Activated CD4-positive, alpha-beta memory T cell treated with anti-CD3 and anti-CD28 coated beads, Interleukin-2, amount 10 ng/mL, durations not matched to agents 7 days and 5 days (primary cell): ENCODE measurements at places on chromosomes 6 and 20.

- DNase-seq, result no peak
Measured at GRCh38 chr6:7241709-7242645, 71.0 kb downstream of the SSR1 start.

DNA sequence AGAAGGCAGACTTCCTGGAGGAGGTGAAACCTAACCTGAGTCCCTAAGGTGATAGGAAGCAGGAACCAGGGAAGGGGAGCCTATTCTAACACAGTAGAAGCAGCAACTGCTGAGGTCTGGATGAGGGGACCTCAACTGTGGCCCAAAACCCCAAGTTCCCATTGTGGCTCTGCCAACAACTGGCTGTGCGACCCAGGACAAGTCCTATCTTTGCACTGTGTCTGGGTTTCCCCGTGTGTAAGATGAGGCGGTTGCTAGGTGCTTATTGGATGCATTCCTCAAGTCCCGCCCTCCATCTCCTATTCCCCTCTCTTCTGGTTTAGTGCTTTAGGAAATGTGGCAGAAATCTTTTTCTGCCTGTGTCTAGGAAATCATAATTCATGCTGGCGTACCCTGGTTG is 52.2 kb upstream of the TTPAL start:
- no peak for DNase-seq

- no peak for DNase-seq
Measured at GRCh38 chr6:12806796-12807195, 90.2 kb downstream of the PHACTR1 start.

DNA sequence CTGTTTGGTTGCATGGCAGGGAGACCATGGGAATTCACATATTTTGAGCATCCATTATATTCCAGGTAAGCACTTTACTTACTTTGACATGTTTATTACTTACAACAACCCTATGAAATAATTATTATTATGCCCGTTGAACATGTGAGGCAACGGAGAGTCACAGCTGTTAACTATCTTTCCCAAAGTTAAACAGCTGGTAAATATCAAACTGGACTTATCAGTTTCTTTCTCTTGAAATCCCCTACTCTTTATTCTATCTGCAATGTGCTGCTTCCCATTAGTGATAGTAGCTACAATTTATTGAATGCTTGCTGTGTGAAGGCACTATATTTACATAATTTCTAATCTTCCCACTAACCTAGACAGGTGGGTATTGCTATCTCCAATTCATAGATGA is 847.7 kb upstream of the MAP3K7 start:
- no peak for DNase-seq

DNA sequence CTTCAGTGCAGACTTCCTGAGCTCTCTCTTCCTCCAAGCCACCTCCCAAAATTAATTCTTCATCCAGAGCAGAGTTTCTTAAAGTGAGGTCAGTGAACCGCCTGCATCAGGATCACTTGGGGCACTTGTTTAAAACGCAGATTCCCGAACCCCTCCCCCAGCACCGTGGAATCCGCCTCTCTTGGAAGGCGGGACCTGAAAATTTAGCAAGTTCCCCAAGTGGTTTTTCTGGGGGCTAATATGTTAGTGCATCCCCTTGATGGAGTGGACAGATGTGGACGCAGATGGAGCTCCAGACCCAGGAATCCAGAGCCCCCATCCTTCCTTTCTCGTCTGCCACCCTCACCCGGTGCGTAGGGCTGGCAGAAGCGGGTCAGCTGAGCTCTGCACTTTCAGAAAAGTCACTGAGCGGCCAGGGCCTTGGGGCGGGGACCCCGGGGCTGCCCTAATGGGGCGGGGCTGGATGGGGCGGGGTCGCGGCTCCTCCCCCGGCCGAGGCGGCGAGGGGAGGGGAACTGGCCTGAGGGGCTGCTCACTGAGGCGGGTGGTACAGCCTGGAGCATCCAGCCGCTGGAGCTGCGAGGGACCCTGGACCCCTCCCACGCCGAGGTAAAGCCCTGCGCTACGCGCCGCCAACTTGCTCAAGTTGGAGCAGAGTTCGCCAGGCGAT is at the start of the genes DEFB124 and REM1:
Gene DEFB124 (minus strand): TSS at position 370 of the 670 bp plus-strand sequence. CDS start 2,114 bp downstream, outside the sequence.
Gene REM1 (plus strand): TSS at position 531 of the 670 bp plus-strand sequence. CDS start 1,158 bp downstream, outside the sequence.
- DNase-seq, result no peak

- DNase-seq, result no peak
Measured at GRCh38 chr6:56004426-56004825, 129.0 kb upstream of the BMP5 start.

DNA sequence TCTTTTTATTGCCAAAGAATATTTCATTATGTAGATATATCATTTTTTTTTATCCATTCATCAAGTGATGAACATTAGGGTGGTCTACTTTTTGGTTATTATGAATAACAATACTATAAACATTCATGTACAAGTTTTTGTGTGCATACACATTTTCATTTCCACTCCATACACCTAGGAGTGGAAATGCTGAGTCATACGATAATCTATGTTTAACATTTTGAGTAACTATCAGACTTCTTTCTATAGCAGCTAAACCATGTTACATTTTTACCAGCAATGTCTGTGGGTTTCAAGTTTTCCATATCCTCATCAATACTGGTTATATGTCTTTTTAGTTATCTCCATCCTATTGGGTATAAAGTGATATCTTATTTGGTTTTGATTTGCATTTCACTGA is 65.7 kb downstream of the PRSS35 start:
- DNase-seq, result no peak

DNA sequence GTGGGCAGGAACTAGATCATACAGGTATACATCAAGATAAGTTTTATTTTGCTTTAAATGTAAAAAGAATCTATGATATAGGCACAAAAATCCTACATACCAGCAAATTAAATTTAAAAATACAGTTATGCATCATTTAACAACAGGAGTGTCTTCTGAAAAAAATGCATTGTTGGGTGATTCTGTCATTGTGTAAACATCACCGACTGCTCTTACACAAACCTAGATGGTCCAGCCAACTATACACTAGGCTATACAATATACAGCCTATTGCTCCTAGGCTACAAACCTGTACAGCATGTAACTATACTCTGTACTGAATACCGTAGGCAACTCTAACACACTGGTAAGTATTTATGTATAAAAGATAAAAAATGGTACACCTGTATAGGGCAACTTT is 139.4 kb downstream of the RNGTT start:
- DNase-seq, result no peak

GRCh38 chr6:45086360-45087084 is 241.6 kb upstream of the RUNX2 start:
- no peak for DNase-seq

DNA sequence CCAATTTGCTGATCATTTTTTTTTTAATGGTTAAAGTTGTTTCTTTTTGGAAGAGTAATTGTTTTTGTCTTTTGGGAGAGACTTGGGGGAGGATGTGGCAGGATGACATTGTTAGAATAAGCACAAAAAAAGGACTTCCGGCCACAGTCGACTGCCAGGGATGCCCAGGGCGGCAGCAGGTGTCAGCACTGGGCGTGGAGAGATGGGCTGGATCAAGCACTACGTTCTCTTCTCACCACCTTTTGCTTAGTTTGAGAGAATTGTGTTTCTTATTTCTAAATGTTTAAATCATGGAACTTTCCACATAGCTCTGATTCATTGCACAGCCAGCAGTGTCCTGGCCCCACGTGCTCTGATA is 104.6 kb upstream of the FRMD1 start:
- DNase-seq, result no peak

- no peak for DNase-seq
Measured at GRCh38 chr6:5747379-5747778, 259.3 kb downstream of the NRN1 start.

- no peak for DNase-seq
Measured at GRCh38 chr6:110563711-110564110, 87.3 kb upstream of the SLC22A16 start.

GRCh38 chr20:58523072-58523970 is 8.1 kb upstream of the APCDD1L start:
- no peak for DNase-seq

- DNase-seq, result no peak
Measured at GRCh38 chr6:148112851-148113319, 229.8 kb upstream of the SASH1 start.

DNA sequence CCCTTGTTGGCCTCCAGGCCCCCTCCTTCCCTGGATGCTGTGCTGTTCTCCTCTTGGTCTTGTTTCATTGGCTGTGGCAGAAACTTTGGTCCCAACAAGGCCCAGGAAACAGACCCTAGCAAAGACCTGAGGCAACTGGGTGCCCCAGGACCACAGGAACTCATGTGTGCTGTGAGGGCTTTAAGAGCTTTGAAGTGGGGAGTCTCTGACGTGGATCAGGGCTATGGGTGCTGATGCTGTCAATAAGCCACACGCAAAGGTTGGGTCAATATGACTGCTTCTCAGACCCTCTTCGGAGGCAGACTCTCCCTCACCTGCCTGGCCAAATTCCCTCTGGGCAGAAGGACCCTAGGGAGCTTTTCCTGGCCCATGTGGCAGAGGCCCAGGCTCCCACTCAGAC is 91.5 kb upstream of the MLN start:
- DNase-seq, result peak; percentile 47

DNA sequence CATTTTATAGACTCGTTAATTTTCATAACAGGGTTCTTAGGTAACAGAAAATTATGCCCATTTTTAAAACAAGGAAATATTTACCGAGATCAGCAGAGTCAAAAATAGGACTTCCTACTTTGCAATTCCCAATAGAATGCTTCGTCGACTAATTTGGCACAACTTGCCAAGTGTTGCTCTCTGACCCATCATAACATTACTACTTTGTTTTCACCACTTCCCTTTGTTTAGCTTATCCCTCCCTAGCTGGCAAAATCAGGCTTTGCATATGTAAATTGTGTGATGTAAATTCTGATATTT is 914 bp upstream of the RANBP9 start:
- no peak for DNase-seq

DNA sequence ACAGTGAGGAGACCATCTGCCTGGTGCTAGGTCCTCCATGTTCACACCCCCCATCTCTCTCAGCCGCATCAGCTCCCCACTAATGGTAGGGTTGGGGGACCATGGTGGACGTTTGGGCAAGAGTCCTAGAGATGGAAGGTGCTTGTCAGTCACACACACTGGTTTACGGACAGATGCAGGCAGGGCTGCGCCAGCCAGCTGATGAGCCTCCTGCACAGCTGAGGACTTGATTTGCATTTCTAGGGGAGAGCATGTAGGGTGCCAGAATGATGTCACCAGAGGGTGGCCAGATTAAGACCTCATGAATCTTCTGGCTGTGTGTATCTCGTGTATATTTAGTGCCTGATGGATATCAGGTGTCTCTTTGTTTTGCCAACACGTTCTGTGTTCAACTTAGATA is 28.6 kb downstream of the CST8 start:
- no peak for DNase-seq

GRCh38 chr20:57723816-57724215 is 14.0 kb upstream of the PMEPA1 start:
- no peak for DNase-seq

- DNase-seq, result no peak
Measured at GRCh38 chr20:6081236-6081635, 27.4 kb upstream of the LRRN4 start.

DNA sequence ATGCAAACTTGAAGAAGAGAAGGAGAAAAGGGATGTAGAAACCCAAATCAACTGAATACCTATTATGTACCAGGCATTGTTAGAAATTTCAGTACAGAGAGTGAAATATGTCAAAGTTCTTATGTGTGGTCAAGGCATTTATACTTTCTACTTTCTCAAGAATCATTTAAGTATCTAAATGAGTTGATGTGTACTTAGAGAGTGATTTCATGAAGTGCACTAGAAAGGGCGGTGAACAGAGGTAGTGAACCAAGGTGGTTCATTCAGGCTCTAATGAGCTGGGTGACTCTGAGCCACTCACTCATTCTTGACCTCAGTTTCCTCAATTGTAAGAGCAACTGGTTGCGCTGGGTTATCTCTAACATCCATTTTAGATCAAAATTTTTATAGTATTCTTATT is 3.3 kb downstream of the PDE7B start:
- DNase-seq, result no peak

DNA sequence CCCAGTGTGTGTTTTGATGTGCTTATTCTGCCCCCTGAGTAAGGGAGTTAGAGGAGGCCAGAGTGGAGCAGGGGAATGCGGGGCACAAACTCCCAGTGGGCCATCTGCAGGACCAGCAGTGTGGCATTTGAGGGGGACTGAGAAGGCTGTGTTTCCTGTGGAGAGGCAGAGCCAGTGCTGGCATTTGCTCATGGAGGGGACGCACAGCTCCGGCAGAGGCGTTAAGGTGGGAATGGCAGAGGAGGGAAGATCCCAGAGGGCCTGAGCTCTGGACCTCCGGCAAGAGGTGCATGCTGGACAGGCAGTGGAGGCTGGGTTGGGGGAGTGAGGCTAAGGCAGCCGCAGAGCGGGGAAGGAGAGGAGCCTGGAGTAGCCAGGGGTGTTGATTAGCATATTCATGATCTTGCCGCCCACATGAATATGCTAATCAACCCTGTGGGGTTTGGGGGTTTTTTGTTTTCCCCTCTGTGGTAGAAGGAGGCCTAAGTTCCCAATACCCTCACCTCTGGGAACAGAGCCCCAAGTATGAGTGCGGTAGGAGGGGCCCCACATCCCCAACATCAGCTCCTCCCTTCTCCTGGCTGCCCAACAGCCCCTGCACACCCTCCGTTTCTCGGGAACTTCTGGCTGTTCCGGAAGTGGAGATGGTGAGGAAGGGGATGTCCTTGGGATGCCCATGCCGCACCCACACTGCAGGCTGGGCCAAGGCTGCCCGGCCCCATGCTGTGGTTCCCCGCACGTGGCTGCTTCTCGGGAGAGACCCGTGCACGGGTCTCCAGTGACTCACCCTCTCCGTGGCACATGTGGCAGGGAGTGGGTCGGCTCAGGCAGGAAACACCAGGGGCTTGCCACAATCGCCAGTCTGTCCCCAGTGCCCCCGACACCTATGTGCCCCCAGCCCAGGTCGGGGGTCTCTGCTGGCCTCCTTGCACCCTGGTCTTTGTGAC is 33.8 kb downstream of the DLGAP4 start:
- no peak for DNase-seq

- no peak for DNase-seq
Measured at GRCh38 chr6:39269961-39270360, 40.7 kb upstream of the KCNK5 start.

- DNase-seq, result peak; percentile 1
Measured at GRCh38 chr20:24914388-24915241, 34.5 kb upstream of the CST7 start.

GRCh38 chr6:39923394-39923793 is 10.9 kb downstream of the MOCS1 start:
- DNase-seq, result no peak

DNA sequence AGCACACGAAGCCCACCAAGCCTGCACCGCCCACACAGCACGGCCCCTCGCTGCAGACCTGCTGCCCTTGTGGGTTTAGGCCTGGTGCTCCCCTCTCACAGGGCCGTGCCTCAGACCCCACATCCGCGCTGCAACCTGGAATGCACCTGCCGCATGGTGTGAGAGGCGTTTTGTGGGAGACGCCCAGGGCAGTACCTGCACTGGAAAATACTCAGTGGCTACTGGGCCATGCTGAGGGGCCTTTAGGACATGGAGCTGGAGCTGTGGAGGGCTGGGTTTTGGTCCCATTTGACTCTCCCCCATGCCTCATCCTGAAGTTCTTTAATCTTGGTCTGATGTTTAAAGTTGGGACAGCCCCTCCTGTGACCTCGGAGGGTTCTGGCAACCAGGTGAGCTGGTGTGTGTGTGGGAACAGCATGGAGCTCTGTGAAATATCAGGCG is 116.3 kb downstream of the ERMARD start:
- DNase-seq, result no peak

GRCh38 chr20:45016089-45016671 is 49.9 kb downstream of the STK4 start:
- DNase-seq, result no peak

- DNase-seq, result no peak
Measured at GRCh38 chr20:23063581-23063980, 14.1 kb upstream of the THBD start.
